Naive thymus-derived CD4-positive, alpha-beta T cell (primary cell): ENCODE measurements at places on chromosomes 7 and 10. TPM values are rescaled to one million over a fixed set of nuclear protein-coding genes. Genes with fewer than 3 reads are reported as not detected.
A peak's percentile ranks its signal among the peaks of the same experiment; 100 is the strongest.

The OR2A5 gene
- not detected for total RNA-seq

The ZPBP gene
- not detected for total RNA-seq

The SLC26A3 gene
- total RNA-seq, result not detected

- DNase-seq, result no peak
- H3K27me3 ChIP-seq, result no peaks in the 10 kb centered on the region
- no peak overlapping the region for H3K27ac ChIP-seq
- no peak overlapping the region for H3K4me3 ChIP-seq
- no peaks in the 10 kb centered on the region for H3K36me3 ChIP-seq
Observed at GRCh38 chr10:125062227-125062913, 98.0 kb downstream of the CTBP2 start.

DNA sequence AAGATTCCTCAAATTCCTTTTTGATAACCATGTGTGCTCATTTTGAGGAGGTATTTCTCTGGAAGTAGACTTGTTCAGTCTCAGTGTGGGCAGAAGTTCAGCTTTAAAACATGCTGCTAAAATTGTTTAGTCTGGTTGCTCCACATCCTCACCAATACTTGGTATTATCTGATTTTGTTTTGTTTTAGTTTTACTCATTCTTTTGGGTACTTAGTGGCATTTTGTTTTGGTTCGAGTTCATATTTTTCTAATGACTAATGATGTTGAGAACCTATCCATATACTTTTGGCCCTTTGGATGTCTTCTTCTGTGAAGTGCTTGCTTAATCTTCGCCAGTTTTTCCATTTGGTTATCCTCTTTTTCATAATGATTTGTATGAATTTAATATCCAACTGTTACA lies 694.2 kb upstream of the FZD8 start:
- H3K27me3 ChIP-seq, result no peaks in the 10 kb centered on the region
- no peak for DNase-seq
- H3K36me3 ChIP-seq, result no peaks in the 10 kb centered on the region
- H3K4me3 ChIP-seq, result no peak overlapping the region

DNA sequence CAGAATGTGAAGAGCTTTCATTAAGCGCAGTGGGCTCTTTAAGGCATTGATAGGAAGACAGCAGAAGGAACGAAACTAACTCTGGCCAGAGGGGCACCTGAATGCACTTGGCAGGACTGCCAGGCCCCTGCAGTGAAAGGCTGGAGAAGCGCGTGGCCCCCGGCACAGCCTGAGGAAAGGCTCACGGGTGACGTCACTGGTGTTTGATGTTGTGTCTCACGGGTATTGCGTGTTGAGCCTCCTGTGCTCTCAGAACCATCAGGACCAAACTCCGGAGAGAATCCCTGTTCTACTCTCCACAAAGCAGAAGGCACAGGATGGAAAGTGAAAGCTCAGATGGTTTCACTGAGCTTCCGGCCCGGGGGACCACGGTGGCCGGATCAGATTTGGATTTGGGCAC lies 515.8 kb upstream of the FOXK1 start:
- no peaks in the 10 kb centered on the region for H3K36me3 ChIP-seq
- H3K4me1 ChIP-seq, result no peaks in the 10 kb centered on the region
- H3K27me3 ChIP-seq, result no peaks in the 10 kb centered on the region
- no peak overlapping the region for H3K4me3 ChIP-seq
- H3K27ac ChIP-seq, result no peak overlapping the region

DNA sequence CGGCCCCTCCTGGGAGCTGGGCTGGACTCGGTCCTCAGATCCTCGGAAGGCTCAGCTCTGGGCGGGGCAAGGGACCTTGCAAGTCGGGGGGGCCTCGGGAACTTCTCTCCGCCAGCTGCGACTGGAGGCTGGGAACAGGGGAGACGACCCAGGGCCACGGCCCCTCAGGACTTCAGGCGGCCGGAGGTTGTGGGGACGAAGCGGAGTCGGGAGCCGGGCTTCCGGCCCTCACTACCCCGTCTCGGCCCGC lies 2.6 kb downstream of the ADIRF start:
- no peak for DNase-seq
- H3K4me3 ChIP-seq, result peak overlapping the region; percentile 78
- no peaks in the 10 kb centered on the region for H3K36me3 ChIP-seq
- peak overlapping the region; percentile 91 for H3K27ac ChIP-seq

DNA sequence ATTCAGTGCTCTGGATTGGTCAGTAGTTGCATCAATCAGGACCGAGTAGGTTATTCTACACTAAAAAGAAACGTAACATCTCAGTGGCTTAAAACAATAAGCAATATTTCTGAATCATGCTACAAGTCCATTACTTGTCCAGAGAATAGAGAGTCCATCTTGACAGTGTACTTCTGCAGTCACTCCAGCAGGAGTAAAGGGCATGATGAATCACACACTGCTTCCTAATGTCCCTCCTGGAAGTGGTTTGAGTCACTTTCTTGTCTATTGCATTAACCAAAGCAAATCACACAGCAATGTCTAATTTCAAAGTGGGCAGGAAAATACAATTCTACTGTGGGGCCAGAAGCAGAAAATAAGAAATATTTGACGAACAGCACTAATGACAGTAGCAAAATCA lies 124.8 kb downstream of the TSPAN12 start:
- H3K36me3 ChIP-seq, result no peaks in the 10 kb centered on the region
- H3K4me3 ChIP-seq, result no peak overlapping the region
- no peaks in the 10 kb centered on the region for H3K27me3 ChIP-seq
- DNase-seq, result no peak

- H3K4me1 ChIP-seq, result peaks cover 50% of the 10 kb centered on the region
- H3K27me3 ChIP-seq, result no peaks in the 10 kb centered on the region
- no peak overlapping the region for H3K27ac ChIP-seq
- no peak overlapping the region for H3K4me3 ChIP-seq
- H3K36me3 ChIP-seq, result no peaks in the 10 kb centered on the region
- no peak for DNase-seq
Observed at GRCh38 chr10:96301616-96302015, 2.6 kb upstream of the DNTT start.

GRCh38 chr10:77637532-77638320 lies at the start of gene KCNMA1:
Gene KCNMA1, minus strand, starts transcription at chr10:77637808.
- no peak for DNase-seq
- H3K4me3 ChIP-seq, result no peak within 1 kb of the TSS
- H3K36me3 ChIP-seq, result no peaks in the 10 kb centered on the region
- peaks cover 4% of the 10 kb centered on the region for H3K4me1 ChIP-seq
- no peak within 1 kb of the TSS for H3K27ac ChIP-seq
